ENCODE measurements at places on chromosomes 2 and 18.

DNA sequence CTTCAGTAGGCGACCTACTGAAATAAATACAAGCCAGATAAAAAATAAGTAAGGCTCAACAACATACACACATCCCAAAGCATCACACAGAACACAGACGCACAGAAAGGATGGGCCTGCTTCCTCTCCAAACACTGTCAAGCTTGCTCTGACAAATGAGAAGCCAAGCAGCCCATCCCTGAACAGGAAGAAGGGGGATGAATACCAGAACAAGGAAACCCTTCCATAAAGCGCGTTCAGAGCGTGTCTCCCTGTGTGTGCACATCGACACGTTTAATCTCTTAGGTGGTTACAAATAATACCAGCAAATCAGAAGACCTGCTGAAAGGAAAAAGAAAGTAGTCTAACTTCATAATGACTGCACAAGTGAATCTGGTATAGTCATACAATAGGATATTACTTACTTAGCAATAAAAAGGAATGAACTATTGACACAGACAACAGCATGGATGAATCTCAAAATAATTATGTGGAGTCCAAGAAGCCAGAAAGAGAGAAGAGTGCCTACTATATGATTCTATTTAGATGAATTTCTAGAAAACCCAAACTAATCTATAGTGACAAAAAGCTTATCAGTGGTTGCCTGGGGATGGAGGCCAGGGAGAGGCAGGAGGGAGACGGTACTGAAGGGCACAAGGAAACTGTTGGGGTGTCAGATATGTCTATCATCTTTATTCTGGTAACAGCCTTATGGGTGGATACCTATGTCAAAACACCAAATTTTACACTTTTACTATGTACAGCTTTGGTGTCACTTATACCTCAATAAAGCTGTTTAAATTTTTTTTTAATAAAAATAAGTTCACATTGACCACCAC is 26.8 kb downstream of the MBOAT2 start:
- no peak for DNase-seq

DNA sequence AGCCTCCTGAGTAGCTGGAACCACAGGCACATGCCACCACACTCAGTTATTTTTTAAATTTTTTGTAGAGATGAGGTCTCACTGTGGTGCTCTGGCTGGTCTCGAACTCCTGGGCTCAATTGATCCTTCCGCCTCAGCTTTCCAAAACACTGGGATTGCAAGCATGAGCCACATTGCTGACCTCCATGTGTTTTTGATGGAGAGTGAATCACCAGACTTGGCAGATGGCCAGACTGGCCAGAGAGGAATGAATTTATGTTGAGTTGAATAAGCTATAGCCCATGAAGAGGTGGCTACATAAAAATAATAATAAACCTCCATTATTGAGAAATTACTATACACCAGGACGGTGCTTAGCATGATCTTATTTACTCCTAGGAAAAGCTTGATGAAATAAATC is 91.5 kb downstream of the MREG start:
- DNase-seq: no peak

- no peak for DNase-seq
Observed at GRCh38 chr2:128543036-128543435, 224.4 kb upstream of the HS6ST1 start.

DNA sequence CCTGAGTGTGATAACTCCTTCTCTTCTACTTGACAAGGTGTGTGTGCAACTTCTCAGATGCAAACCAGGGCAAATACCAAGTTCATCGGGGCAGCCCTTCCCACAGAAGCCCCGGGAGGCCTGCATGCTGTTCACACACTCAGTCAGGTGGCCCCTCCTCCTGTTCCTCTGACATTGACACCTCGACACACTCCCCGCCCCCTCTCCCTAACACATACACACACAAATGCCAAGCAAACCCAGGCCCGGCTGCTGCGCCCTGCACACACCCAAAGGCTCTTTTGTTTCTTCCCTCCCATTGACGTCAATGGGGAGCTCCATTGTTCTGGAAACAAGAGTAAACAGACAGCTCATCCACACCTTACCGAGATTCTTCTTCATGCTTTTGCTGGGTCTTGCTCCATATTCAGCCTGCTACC is 1.7 kb upstream of the PER2 start:
- no peak for DNase-seq

DNA sequence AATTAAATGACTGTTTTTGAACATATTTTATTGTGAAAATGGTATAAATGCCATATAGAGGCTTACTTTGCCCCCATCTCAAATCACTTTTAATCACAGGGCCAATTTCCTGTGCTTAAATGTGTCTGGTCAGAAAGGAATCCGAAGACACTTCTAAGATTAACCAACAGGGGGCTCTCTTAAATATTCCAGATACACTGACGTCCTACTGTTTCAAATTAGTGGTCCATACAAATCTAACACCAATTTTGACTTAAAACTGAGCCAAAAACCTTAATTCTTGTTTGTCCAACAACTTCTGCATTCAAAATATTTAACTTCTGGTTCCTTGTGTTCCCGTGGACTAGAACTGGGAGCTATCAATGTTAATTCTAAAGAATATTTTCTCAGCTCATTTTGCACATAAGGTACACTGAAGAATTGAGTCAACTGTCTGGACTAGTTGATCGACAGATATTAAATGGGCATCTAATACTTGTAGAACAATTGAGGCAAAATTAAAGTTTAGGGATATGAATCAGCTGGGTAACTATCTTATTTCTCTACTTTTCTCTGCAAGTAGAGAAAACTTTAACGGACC is 557.5 kb downstream of the ARHGAP15 start:
- no peak for DNase-seq

DNA sequence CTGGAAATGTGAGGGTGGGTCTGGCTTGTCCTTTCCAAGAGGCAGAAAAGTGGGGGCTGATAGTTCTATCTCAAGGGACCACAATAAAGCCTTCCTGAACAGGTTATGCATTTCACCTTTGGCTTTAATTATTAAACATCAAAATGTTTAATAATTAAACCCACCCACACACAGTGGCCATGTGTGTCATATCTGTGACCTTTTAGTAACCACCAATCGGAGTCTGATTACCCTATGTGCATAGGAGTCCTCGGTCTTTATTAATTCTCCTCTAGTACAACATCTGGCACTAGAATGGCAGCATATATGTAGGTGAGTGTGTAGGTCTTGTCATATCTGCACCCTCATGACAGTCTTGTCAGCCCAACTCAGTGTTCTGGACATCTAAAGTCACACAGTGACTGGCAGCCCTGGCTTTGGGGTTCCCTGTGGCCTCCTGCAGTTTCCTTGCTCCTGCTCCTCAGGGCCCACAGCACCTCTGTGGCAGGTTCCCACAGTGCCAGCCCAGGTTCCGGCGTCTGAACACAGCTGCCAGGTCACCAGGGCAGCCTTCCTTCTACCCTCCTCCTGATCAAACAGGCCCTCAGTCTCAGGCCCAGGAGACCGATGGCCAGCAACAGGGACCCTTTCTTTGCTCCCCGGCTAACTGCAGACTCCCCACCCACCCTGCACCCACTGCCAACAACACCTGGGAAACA is 100.9 kb downstream of the MTCL1 start:
- no peak for DNase-seq
